ENCODE measurements at places on chromosomes 3 and 15.
A peak's percentile ranks its signal among the peaks of the same experiment; 100 is the strongest.

DNA sequence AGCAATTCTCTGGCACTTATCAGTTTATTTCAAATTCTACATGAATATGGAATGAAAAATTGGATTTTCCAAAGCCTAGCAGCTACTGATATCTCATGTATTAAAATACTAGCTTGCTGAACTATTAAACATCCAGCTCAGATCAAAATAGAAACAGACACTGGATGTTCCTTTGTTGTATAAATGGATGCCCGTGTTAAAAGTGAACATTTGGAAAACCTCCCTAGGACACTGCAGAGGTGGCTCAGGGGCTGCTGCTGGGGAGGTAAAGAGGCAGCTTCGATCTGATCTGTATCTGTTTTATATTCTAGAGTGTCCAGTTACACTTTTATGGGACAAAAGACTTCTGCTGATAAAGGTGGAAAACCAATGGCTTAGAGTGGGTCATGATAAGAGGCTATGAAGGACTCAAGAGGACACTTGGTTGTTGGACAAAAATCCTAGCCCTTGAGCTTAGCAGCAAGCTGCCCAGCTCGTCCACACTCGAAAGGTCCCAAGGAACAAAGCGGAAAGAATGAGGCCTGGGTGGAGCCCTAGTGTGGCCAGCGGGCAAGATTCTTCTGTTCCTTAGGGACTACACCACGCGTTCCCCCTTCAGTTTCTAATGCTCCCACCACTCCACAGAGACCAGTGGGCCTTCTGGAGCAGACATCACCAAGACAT lies 9.9 kb downstream of the MESD start:
- no peak for DNase-seq

- no peak for DNase-seq
Observed at GRCh38 chr3:21138085-21138484, 612.9 kb downstream of the ZNF385D start.

- DNase-seq = peak; percentile 18
Observed at GRCh38 chr3:84965141-84965540, 6.4 kb downstream of the CADM2 start.

GRCh38 chr15:39587731-39588530 lies 7.1 kb downstream of the THBS1 start:
- no peak for DNase-seq

DNA sequence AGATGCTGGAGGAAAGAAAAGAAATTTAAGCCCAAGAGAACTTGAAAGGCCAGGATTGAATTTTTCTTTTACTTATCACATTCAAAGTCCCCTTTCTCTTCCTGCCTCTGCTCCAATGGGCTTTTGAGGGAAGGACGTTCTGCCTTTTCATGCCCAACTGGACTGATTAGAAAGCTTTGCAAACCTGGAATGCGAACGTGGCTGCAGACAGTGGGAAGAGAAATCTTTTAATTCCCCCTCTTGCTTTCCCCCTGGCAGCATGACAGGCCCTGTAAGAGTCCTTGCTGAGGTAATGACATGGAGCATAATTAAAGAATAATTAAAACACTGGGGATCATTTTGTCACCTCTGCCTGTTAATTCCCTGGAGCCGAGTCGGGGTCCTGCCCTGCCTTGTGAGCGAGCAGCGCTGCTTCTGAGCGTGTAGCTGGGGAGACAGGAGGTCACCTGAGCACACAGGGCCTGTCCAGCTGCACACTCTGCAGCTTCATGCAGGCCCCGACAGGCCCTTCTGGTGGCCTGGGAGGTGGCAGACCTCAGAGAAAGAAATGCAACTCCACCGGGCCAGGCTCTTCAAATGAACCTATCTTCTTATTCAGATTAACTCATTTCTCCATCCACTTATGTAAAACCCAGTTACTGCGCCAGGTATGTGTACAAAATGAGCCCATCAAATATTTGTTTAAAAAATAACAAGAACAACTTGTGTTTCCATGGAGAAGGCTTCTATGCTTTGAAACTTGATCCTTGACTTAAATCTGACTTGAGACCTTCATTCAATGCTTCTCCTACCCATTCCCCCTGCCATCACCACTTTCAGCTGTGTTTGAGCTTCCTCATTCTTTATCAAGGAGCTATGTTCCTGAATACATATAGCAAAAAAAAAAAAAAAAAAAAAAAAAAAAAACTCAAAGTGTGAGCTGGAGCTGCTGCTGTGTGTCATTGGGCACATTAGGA lies 628.2 kb upstream of the CFAP20DC start:
- peak; percentile 32 for DNase-seq

DNA sequence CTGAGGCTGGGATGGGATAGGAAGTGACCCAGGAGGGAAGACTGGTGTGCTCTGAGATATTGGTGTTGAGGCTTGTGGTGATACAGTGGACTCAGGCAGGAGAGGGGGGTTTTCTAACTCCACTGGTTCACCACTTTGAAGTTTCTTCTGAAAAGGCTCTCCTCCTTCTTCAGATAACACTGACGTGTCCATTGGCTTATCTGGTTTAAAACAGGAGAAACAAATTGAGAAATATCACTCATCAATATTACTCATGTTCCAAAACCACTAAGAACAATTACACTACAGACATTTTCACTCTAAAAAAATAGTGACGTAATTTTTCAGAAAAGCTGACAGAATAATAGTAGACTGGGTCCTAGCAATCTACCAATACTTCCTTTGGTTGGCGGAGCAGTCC lies 23.1 kb downstream of the TP53BP1 start:
- no peak for DNase-seq

DNA sequence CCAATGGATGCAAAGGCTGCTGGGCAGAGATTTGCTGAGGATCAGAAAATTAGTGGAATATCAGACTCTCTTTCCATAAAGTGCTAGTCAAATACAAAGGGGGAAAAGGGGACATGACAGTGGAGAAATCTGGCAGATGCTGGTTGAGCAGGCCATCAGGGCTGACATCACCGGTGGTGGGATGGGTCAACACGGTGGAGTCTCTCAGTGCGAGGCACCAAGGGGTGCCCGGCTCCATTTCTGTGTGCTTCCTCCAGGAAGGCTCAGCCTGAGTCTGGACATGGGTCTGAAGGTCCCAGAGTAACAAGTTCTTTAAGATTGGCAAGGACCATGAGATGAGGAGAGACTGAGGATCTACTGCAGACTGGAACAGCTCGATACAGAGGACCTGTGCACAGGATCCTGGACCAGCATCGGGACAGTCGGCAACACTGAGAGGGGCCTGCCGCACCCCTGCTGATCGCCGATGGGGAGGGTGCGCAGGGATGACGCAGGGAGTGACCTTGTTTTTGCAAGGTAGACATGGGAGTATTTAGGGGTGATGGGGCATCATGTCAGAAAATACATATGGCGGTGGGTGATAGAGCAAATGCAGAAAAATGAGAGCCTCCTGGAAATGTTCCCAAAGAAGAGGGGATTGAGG lies 92.7 kb downstream of the SEC22A start:
- no peak for DNase-seq

- no peak for DNase-seq
Observed at GRCh38 chr15:48440084-48440483, 108.9 kb downstream of the DUT start.

GRCh38 chr3:181690769-181691168 lies 21.0 kb upstream of the SOX2 start:
- DNase-seq = no peak

GRCh38 chr15:74604983-74605794 lies 10.4 kb upstream of the CLK3 start:
- peak; percentile 5 for DNase-seq

DNA sequence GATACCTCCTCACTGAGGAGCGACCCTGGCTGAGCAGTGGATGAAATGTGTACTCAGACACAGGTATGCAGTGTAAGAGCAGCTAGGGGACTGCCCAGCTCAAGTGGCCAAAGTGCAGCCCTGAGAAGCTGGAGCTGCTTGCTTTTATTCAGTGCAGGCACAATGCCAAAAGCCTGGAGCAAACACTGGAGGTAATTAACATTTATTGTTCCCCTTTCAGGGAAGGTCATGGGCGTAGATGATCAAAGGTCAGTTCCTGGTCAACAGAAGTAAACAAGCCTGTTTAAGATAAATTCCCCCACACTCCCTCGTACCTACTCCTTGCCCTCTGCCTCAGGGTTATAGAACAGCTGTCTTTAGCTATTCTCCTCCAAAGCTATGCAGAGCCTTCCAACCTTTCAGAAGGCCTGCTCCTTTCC lies 17.5 kb downstream of the PLA2G4F start:
- no peak for DNase-seq

- no peak for DNase-seq
Observed at GRCh38 chr3:165788531-165788930, 48.7 kb downstream of the BCHE start.

- DNase-seq = no peak
Observed at GRCh38 chr15:69934607-69935006, 163.1 kb downstream of the TLE3 start.

- no peak for DNase-seq
Observed at GRCh38 chr15:67267440-67267839, 12.9 kb downstream of the IQCH start.

- DNase-seq = no peak
Observed at GRCh38 chr15:68778876-68779275, 41.8 kb downstream of the ANP32A start.

DNA sequence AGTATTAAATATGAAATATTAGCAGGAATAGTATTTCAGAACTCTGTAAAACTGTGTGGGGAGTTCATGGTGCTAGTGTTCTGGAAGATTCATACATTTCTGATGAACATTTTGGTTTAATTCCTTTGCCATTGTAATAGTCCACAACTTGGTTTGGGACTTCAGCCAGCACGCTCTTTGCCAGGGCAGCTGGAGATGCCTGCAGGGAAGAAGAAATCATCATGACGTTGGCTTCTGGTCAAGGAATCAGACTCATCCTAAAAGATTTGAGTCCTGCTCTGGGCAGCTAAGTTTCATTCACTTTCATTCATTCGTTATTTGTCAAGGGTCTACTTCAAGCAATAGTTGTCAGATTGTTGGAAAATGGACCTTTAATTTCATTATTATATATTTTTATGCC lies 32.4 kb upstream of the MRPL3 start:
- DNase-seq = no peak
